ENCODE measurements at places on chromosomes 7 and 10.

- no peak for DNase-seq
Observed at GRCh38 chr7:136923111-136923667, 54.7 kb downstream of the CHRM2 start.

GRCh38 chr7:42407021-42407710 lies 170.2 kb upstream of the GLI3 start:
- no peak for DNase-seq

GRCh38 chr7:29217113-29217512 lies 22.5 kb downstream of the CHN2 start:
- no peak for DNase-seq

GRCh38 chr7:77558284-77558967 lies 21.3 kb downstream of the PTPN12 start:
- DNase-seq: no peak

- peak; percentile 18 for DNase-seq
Observed at GRCh38 chr7:131424219-131424822, 96.6 kb downstream of the MKLN1 start.

- DNase-seq: no peak
Observed at GRCh38 chr10:8499312-8499711, 444.8 kb downstream of the GATA3 start.

DNA sequence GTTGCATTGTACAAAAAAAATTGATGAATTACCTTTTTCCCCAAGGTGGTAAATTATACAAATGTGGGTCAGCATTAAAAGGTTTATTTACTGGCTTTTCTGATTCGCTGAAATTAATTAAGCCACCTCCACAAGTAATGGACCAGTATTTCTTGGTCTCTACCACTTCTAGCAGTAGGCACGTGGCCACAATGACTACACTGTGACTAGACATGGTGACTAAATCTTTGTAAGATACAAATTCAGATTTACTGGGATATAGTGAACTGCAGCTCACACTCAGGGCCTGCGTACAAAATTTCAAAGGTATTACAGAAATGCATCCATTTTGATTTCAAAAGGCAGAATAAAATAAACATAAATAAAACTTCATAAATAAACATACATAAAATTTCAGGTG lies 10.9 kb downstream of the HPSE2 start:
- no peak for DNase-seq

GRCh38 chr10:111833251-111833650 lies 350.3 kb downstream of the GPAM start:
- no peak for DNase-seq

- DNase-seq: no peak
Observed at GRCh38 chr7:151007469-151007898, 16.7 kb downstream of the NOS3 start.

GRCh38 chr7:33452805-33453502 lies 323.6 kb downstream of the BBS9 start:
- no peak for DNase-seq

DNA sequence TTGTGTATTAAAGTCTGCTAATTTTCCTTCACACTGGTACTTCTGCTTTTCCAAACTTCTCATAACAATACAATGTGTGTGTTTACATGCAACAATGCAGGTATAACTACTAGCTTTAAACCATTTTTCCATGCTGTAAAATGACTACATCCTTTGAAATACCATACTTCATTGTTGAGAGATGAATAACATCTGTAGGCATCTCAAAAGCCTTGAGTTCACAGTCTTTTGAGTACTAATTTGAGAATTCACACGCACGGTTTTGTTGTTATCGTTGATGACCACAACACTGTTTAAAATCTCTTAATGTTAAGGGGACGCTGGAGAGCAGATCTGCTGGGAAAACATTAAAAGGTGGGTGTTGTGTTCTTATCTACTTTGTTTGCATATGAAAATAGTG lies 37.4 kb downstream of the SEMA3A start:
- no peak for DNase-seq

DNA sequence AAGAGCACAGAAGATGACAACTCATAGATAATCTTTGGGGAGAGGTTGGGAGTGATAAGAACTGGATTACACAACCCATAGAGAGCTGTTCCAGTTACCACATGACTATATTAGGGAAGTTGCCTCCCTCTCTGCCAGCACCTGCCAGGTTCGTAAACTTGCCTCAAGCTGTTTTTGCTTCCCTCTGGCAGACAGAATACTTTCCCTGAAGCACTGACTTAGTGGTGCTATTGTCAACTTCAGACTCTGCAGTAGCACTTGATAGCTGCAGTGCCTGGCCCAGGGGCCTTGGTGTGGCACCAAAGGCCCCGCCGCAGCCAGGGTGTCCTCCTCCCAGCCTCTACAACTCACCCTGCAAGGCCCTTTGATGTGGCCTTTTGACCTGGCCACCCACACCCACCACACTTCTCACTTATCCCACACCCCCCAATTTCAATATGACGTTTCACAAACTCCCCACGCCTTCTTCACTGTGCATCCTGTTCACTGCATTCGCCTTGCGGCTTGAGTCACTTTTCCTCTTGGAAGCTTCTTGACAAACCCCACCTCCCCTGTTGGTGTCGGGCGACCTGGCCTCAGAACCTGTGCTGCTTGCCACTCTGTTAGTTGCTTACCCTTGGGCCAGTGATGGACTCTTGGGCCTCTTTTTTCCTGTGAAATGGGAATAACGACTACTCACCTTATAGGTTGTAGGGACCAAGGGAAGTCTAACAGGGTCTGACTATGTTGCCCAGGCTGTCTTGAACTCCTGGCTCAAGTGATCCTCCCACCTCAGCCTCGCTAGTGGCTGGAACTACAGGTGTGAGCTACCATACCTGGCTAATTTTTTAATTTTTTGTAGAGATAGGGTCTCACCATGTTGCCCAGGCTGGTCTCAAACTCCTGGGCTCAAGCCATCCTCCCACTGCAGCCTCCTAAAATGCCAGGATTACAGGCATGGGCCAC lies 50.2 kb upstream of the PODXL start:
- no peak for DNase-seq

DNA sequence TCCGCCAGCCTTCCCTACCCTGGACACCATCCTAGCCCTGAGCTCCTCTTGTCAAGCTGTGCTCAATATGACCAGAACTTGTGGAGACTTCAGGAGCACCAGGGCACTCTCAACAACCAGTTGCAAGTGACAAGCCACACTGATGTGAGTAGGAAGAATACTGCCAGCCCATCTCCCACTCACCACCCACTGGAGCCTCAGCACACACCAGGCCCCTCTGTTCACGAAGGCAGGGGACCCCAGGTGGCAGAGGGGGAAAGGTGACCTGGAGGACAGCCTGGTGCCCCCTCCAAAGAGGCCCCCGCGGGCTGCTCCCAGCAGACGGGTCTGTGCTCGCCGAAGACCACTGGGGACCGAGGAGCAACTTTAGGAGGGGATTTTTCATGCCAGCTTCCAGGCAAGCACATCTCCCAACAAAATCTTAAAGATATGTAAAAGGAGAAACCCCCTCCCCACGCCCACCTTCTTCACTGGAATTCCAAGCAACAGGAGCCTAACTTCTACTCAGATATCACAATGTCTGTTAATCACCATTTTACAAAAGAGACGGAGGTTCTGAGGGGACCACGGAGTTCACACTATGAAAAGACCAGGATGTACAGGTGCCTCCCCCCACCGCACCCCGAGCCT lies 1.0 kb downstream of the MMD2 start:
- no peak for DNase-seq

DNA sequence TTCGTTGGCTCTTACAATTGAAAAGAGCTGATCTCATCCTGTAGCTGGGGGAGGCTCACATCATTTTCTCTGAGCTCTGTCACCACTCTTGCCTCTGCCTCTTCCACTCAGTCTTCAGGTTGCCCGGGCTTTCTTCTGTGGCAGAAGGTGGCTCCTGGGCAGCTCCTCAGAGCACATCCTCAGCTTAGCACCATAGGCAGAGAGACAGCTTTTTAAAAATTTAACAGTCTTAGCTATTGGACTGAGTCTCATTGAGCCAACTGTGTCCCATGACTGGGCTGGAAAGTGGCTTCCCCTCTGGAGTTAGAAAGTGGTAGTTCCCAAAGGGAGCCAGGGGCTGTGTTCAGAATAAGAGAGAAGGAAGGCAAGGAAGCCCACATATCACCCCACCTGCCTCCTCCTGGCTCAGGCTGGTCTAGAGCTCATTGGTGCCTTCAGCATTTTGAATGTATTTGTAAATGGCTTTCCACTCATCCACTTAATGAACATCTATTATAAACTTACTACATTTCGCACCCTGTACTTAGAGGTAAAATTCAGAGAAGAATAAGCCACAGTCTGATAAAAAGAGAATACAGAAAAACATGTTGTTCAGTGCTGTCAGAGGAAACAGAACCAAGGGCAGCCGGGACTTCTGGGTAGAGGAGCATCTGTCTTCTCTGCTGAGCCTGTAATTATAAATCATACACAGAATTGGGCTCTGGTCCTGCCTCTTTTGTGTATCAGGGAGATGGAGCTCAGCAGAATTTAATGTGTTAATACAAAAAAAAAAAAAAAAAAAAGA lies 119.3 kb downstream of the WDFY4 start:
- DNase-seq: no peak

- no peak for DNase-seq
Observed at GRCh38 chr10:88293651-88294230, 289.4 kb downstream of the RNLS start.

DNA sequence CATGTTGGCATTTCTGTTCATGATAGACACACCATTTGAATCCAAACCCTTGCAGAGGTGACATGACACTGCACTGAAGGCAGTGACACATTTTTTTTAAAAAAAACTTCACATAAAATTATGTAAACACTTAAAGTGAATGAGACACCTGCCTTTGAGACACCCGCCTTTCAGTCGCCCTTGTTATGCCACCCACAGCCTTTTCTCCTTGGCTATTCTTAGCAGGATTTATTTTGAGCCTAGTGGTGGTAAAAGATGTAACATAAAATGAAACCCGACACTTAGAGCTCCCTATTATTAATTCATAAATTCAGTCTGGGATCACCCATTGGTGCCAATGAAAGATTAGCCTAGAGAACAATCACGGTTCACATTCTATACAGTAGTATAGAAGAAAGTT lies 161.3 kb downstream of the DYNC1I1 start:
- no peak for DNase-seq

DNA sequence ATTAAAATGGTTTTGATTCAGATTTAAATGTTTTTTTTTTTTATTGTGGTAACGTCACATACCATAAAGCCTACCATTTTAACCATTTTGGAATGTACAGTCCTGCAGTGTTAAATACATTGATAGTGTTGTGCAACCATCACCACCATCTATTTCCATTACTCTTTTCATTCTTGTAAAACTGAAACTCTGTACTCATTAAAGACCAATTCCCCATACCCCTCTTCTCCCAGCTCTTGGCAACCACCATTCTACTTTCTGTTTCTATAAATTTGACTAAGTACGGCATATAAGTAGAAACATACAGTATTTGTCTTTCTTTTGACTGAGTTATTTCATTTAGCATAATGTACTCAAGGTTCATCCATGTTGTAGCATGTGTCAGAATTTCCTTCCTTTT lies 96.2 kb downstream of the EXOC4 start:
- DNase-seq: no peak

DNA sequence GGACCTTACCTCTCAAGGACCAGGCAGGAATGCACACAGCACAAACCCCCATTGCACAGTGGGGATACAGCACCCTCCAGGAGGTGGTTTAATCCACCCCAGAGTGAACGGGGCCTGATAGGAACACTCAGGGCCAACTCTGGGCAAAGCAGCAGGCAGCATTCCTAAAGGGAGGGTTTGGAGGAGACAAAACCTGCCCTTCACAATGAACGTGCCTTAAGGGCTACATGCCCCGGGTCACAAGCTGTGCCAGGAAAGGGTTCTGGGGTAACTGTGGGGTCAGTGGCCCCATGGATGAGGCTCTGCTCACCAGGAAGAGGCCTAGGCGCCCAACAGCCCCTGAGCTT lies 1.1 kb downstream of the GPRIN2 start:
- no peak for DNase-seq

- DNase-seq: no peak
Observed at GRCh38 chr10:129936923-129937300, 27.2 kb downstream of the EBF3 start.

- DNase-seq: no peak
Observed at GRCh38 chr10:83343676-83344075, 795.6 kb upstream of the GHITM start.

DNA sequence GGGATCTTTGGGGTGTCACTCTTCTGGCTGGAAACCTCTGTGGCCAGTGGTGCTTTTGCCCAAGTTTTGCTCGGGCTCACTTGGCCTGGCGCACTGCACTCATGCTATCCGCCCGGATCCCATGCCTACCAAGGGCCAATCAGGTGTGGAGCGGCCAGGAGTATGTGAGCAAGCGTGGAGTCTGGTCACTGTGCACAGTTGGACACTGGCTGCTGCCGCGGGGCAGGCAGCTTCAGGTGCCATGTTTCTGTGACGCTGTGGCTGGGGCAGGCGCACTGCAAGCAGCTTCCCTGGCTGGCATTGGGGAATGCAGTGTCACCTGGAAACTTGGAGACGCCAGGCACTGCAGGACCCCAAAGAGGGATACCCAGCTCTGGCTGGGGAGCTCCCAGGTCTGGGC lies 45.3 kb downstream of the NEUROG3 start:
- DNase-seq: no peak

GRCh38 chr7:94389381-94389780 lies 5.3 kb upstream of the COL1A2 start:
- DNase-seq: no peak

DNA sequence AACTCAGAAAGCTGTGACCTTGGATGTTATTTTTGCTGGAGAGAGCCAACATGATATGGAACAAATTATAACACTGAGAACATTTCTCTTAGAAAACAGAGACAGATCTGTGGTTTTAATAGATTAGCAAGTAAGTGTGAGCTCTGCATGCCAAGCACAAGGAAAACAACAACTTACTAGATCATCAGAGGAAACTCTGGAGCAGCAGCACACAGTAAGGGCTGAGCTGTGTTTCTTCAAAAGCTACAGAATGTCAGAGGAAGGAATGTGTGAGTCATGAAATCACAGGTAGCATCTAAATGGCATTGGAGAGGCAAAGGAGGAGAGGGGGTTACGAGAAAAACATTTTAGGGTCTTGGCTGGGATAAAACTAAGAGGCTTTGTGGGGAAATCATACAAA lies 283.4 kb upstream of the FZD8 start:
- DNase-seq: no peak

- DNase-seq: no peak
Observed at GRCh38 chr7:148698007-148698396, 701 bp upstream of the CUL1 start.

GRCh38 chr7:130441408-130441869 lies 623 bp upstream of the CEP41 start:
- DNase-seq: no peak

GRCh38 chr7:132685277-132685676 lies 109.0 kb upstream of the PLXNA4 start:
- DNase-seq: no peak

- DNase-seq: no peak
Observed at GRCh38 chr10:70889291-70889690, 926 bp upstream of the PCBD1 start.

GRCh38 chr10:66717231-66717981 lies 208.4 kb upstream of the LRRTM3 start:
- no peak for DNase-seq
